ENCODE measurements at places on chromosomes 13 and 19.

DNA sequence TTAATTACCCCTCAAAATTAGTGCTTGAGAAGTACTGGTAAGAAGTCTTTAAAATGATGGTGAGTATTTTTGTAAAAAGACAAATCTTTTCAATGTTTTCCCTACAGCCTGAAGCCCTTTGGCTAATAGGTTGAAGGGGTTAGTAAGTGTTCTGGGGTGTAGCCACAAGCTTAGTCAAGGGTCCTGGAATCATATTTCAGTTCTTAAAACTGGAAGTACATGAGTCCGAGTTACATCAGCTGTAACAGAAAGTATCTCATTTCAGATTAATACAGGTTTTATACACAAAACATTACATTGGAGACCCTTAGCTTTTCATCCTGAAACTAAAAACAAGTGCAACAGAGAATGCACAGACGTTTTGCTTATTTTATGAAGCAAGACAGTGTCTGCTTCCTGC, 52.7 kb upstream of the TEX29 start:
- DNase-seq, result no peak

DNA sequence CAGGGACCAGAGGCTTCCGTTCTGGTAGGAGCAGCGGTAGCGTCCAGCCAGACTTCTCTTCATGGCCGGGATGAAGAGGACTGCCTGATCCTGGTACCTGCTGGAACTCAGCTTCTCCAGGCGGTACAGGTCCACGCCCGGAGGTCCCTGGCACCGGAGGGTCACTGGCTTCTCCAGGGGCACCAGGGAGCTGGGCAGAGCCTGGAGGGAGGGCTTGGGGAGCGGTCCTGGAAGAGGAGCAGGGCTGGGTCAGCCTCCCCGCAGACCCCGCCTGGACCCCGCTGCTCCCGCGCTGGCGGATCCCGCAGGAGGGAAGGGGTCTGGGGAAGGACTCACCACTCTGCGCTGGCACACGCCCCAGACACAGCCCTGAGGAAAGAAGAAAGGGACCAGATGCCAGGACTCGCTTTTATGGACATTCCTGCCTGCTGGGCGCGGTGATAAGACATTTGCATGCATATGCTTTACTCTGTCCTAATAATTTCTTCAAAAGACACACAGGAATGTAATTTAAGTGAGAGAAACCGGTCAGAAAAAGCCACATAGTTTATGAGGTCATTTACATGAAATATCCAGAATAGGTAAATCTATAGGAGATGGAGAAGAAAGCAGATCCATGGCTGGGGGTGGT, 5.8 kb downstream of the GP6 start:
- no peak for DNase-seq

- DNase-seq, result no peak
Observed at GRCh38 chr13:99258946-99259345, 767 bp upstream of the GPR18 start.

GRCh38 chr13:98495627-98496478, 81.1 kb downstream of the STK24 start:
- DNase-seq, result no peak

- no peak for DNase-seq
Observed at GRCh38 chr13:110392510-110393240, 85.6 kb downstream of the COL4A2 start.

- DNase-seq, result no peak
Observed at GRCh38 chr13:30329009-30329585, 21.7 kb upstream of the KATNAL1 start.

DNA sequence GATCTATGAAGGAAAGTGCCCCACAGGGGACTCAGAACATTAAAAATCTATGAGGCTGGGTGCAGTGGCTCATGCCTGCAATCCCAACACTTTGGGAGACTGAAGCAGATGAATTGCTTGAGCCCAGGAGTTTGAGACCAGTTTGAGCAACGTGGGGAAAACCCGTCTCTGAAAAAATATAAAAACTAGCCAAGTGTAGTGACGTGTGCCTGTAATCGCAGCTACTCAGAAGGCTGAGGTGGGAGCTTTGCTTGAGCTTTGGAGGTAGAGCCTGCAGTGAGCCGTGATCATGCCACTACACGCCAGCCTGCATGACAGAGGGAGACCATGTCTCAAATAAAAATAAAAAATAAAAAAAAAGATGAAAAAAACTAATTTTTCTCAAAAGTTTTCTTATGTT, 1070.6 kb downstream of the PCDH9 start:
- peak; percentile 21 for DNase-seq

GRCh38 chr13:23701636-23702035, 131.4 kb downstream of the TNFRSF19 start:
- DNase-seq, result no peak

GRCh38 chr13:24265453-24265852, 43.9 kb upstream of the C1QTNF9 start:
- DNase-seq, result no peak

DNA sequence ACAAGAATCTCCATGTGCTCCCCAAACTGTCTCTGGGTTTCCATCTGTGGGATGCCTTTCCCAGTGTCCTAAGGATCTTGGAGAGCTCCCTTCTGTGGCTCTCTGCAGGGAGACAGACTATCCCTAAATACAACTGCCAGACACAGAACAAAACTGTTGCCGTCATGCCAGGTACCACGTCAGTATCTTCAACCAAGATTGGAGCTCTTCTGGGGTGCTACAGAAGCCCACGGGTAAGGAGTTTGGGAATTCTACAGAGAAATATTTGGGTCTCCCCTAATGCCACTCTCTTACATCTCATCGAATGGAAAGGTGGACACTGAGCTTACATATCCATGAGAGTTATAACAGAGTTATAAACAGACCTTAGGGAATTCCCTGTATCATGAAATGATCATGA, 4.9 kb upstream of the MBD3L3 start:
- DNase-seq, result no peak

DNA sequence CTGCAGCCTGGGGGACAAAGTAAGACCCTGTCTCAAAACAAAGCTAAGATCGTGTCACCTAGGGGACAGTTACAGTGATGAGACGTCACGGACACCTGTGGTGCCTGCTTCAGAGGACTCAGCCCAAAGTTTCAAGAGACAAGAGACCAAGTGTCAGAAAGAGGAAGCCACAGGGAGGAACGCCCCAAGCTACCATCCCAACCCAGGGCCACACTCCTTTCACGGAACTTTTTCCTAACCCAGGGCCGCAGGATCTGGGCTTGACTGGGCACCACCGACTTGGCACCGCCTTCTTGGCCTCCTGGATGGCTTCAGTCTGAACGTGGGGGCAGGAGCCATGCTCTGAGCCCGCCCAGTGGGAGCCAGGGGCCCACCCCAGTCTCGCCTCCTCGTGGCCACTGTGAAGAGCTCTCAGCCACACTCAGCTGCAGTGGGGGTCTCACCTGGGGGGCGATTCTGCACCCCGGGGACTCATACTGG, 8.5 kb downstream of the MOB3A start:
- no peak for DNase-seq

GRCh38 chr13:25795277-25795676, 256.5 kb downstream of the SHISA2 start:
- DNase-seq, result no peak

DNA sequence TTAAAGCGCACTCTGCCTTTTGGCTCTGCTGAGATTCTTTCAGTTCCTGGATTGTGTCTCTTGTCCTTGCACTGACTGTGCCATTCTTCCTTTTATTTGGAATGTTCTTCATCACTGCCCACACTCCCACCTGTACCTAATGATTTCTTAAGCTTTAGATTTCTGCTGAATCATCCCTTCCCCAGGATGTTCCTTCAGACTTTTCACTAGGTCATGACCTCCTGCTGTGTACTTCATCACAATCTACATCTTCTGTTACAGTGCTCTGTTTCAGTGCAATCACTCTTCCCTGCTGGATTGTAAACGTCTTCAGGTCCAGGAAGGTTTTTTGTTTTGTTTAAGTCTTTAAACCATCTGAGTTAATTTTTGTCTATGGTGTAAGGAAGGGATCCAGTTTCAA, 281.0 kb downstream of the ATP8A2 start:
- DNase-seq, result peak; percentile 29

DNA sequence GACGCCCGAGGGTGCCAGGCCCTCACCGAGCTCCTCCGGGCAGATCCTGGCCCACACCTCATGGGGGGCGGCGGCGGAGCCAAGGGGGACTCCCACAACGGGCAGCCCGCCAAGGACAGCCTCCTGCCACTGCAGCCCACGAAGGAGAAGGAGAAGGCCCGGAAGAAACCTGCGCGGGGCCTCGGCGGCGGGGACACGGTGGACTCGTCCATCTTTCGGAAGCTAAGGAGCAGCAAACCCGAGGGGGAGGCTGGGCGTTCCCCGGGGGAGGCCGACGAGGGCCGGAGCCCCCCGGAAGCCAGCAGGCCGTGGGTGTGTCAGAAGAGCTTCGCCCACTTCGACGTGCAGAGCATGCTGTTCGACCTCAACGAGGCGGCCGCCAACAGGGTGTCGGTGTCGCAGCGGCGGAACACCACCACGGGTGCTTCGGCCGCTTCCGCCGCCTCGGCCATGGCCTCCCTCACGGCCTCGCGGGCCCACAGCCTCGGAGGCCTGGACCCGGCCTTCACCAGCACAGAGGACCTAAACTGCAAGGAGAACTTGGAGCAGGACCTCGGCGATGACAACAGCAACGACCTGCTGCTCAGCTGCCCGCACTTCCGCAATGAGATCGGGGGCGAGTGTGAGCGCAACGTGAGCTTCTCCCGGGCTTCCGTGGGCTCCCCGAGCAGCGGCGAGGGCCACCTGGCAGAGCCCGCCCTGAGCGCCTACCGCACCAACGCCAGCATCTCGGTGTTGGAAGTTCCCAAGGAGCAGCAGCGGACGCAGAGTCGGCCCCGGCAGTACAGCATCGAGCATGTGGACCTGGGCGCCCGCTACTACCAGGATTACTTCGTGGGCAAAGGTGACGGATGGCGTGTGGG, 141.5 kb downstream of the DPF1 start:
- no peak for DNase-seq

GRCh38 chr19:22026687-22027086, 15.9 kb upstream of the ZNF208 start:
- no peak for DNase-seq

- DNase-seq, result no peak
Observed at GRCh38 chr19:44737238-44738071, 11.1 kb upstream of the BCL3 start.

DNA sequence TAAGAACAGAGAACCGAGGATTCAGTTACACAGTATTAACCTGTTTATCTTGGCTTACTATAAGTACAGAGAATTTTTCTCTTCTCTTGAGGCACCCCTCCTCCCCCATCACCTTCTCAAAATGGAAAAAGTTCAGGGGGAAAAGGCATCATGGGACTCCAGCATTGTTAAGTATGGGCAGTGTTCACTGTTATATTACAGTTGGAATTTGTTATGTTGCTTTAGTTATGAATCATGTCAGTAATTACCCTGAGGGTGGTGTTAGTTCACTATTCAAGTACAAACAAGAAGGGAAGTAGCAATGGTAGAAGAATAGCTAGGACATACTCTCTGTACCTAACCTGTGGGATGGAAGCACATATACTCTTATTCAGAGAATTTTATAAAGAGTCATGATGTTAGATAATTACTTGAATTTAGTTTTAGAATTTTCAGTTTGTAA, 12.0 kb downstream of the LPAR6 start:
- no peak for DNase-seq

DNA sequence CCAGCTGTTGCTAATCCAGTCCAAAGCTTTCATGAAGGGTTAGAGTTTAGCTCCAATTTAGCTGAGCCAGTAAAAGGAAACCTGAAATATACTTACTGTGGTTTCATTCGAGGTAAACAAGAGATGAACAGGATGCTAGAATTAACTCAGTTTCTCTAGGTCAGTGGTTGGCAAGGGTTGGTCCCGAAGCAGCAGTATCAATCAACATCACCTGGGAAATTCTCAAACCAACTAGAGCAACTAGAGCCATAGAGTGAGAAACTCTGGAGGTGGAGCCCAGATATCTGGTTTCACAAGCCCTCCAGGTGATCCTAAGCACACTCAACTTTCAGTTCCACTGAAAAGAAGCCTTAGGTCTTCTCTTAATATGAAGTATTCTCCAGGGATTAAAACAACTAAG, 376.7 kb downstream of the OXGR1 start:
- no peak for DNase-seq

DNA sequence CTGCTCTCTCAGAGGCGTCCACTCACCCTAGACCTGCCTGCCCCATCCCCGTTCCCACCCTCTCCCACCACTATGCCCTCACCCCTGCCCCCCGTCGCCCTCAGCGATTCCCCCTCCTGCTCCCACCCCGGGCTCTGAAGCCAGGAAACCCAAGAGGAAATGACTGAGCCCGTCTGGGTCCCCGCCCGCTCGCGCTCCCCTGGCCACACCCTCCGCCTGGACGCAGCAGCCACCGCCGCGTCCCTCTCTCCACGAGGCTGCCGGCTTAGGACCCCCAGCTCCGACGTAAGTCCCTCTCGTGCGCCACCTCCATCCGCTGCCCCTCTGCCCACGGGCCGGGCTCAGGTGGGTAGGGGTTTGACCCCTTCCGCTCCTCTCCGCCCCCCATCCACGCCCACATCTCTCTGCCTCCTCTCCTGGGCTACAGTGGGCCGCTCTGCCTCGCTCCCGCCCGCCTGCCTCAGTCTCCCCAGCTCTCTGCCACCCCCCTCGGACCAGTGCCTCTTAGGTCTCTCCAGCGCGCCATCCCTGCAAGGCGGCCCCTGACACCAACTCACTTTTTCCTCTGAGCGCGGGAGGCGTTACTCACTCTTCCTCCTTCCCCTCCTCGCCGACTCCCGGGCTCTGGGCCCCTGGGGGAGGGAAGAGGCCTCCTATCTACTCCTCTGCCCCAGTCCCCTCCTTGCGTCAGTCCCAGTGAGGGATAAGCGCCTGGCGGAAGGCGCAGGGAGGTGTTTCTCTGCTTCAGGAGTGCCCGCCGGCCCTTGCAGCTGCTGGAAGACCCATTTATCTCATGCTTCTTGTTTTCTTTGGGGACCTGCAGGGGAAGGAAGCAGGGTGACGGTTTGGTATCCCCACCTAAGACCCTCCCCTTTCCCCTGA, at the start of gene FXYD5:
Gene FXYD5 (plus strand): TSS at position 211 of the 882 bp plus-strand sequence. CDS start 816 bp downstream, outside the sequence.
- no peak for DNase-seq

- no peak for DNase-seq
Observed at GRCh38 chr13:72463561-72463960, 263.9 kb downstream of the MZT1 start.

- no peak for DNase-seq
Observed at GRCh38 chr13:103101901-103102300, 35.7 kb upstream of the SLC10A2 start.
